SW480 (cell line): ENCODE measurements at places on chromosomes 7 and 10.

GRCh38 chr7:108459922-108460551 is 3.8 kb upstream of the NRCAM start:
- DNase-seq, result peak; percentile 51

DNA sequence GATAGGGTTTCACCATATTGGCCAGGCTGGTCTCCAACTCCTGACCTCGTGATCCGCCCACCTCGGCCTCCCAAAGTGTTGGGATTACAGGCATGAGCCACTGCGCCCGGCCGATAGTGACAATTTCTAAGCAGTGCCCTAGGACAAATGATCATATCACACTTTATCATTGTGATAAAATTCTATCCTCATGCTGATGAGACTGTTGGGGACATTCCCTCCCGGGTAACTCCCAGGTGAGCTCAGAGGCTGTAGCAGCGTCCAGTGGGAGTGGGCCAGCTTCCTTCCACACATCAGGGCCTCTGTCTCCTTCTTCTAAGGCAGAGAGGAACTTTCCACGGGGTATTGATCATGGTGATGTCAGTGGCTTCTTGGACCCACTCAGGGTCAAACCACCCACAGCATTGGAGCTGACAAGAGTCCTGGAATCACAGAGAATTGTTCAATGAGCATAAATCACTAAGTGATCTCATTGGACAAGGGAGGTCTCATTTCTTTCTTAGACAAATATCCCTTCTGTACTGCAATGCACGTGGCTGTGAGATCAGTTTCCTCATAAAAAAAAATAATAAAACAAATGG is 256.1 kb downstream of the KLF6 start:
- DNase-seq, result no peak

DNA sequence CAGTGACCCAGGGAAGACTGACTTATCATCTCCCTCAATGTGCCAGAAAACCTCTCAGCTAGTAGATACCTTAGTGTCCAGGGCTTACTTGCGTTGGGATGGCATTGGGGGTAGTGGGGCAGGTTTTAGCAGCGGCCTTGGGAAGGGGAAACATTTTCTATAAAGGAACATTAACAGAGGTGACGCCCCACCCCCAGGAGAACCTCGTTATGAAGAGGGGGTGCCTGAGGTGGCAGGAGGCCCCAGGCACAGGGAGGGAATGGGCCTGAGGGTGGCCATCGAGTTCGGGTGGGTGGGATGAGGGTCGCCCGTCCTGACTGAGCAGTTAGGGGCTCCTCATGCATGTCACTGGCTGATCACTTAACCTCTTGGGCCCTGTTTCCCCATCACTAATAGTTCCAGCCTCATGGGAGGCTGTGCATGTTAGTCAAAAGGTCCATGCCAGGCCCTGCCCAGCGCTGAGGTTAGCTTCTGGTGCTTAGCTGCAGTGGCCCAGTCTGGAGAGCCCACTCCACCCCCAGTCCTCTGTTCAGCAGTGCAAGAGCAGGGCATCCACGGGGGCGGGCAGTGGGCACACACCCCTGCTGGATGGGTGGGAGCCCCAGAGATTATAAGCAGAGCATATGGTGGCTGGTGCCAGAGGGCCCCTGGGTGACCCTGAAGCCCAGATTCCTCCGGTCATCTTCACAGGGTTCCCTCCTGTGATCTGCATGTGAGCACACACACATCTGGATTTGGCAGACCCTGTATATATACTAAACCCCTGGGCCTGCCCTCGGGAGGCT is 27.0 kb downstream of the UNC5B start:
- DNase-seq, result no peak

DNA sequence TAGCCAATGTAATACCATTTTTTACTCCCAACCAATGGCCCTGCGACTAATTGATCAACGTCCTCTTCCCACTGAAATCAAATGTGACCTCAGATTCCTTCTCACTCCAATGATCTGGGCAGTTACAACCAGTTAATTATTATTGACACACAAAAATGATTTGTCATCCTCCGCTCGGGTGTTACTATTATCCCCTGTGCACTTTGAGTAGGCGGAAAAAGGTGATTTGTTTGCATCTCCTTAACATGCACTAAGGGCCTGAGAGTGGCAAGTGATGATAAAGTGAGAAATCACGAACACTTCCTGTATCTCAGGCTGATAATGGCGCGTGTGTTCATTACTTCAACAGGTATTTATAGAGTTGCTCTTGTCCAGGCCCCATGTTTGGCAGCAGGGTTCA is 40.9 kb upstream of the PNLIP start:
- no peak for DNase-seq

GRCh38 chr10:3179174-3179573 is 6.6 kb upstream of the PITRM1 start:
- DNase-seq, result no peak

- DNase-seq, result no peak
Measured at GRCh38 chr10:62159351-62159750, 109.3 kb downstream of the RTKN2 start.

DNA sequence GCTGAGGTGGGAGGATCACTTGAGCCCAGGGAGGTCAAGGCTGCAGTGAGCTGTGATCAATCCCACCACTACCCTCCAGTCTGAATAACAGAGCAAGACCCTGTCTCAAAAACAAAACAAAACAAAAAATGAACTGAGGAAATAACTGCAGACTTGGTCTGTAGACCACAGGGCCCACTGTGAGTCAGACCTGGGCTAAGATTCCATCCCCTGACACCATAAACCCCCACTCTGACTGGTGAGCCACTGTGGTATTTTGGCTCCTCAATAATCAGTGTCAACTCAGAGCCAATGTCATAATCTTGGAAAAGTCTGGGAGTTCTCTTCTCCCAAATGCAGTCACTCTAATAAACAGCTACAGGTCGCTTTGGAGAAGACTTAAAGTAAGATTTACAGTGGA is 24.0 kb upstream of the ERCC6 start:
- DNase-seq, result no peak

DNA sequence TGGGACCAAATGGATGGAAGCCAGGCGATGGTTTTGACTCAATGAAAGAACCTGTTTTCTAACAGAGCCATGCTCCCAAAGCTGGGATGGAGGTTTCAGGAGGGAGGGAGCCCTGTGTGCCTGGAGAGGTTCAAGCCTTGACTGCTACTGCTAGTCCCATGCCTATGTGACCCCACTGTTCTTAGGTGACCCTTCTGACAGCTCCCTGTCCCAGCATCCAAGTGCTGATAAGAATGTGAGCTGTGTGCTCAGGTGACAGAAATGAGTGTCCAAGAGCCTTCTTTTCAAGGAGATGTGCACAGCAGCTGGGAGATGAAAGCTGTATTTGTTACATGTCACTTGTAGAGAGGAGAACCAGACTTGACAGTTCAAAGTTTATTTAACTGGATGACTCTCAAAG is 595.4 kb downstream of the GALNT17 start:
- no peak for DNase-seq

DNA sequence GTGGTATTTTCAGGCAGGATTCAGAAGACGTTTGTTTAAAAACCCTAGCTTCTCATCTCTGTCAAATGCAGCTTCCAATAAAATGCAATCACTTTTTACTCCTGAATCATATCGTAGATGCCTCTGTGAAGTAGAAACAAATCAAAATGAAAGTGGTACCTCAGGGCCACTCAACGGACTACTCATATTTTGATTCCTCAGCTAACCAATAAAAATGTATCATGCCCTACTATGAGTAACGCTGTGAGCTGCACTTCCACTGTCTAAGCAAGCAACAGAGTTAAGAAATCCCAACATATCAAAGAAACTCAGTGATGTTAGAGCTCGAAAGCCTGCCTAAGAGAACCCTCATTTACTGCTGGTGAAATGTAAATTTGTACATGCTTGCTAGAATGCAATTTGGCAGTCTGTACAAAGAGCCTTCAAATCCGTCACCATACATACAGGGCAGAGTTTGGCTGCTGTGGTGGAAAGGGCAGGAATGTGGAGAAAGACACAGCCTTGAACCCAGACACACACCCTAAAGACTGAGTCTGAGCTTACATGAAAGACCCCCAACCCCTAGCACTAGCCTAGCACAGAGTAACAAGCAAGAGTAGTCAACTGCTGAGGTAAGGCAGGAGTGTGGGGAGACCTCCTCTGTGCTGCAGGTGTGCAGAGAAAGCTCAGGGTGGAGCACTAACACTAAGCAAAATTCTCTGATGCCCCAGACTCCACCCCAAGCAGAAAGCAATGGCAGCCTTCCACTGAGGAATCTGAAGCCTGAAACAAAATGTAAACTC is 151.5 kb downstream of the ANK3 start:
- no peak for DNase-seq

- no peak for DNase-seq
Measured at GRCh38 chr10:43024942-43025700, 51.7 kb upstream of the RET start.

GRCh38 chr10:76784076-76784475 is 853.5 kb downstream of the KCNMA1 start:
- no peak for DNase-seq

GRCh38 chr7:135661311-135662122 is 797 bp upstream of the STMP1 start:
- DNase-seq, result peak; percentile 33
